Fibroblast of skin of left biceps (primary cell): ENCODE measurements at places on chromosomes 3 and 15.

DNA sequence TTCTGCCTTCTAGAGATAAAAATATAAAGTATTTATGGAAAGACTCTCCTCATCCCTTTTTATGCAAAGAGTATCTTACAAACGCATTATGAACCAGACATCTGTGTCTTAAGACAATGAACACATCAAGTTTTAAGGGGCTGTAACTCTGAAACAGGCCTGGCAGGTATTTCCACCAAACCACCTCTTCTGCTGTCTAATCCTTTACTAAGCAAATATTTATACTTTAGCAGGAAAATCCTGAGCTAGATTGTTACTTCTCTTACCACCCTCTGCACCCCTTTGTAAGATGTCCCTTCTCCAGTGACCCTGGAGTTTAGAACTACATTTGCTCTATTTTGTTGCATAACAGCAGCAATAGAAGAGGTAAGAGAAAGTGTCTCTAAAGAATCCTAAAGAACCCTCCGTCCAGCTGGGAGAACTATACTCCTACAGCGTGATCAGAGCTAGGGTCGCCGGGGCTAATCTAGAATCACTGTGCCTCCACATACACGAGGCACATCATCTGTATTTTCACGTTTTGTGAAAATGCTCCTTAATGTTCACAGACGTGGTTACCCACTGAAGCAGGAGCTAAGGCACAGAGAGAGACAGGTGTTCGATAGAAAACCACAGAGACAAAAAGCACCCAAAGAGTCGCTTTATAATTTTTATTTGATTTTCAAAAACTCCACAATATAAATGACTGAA lies 129.6 kb downstream of the FOXP1 start:
- DNase-seq, result no peak

DNA sequence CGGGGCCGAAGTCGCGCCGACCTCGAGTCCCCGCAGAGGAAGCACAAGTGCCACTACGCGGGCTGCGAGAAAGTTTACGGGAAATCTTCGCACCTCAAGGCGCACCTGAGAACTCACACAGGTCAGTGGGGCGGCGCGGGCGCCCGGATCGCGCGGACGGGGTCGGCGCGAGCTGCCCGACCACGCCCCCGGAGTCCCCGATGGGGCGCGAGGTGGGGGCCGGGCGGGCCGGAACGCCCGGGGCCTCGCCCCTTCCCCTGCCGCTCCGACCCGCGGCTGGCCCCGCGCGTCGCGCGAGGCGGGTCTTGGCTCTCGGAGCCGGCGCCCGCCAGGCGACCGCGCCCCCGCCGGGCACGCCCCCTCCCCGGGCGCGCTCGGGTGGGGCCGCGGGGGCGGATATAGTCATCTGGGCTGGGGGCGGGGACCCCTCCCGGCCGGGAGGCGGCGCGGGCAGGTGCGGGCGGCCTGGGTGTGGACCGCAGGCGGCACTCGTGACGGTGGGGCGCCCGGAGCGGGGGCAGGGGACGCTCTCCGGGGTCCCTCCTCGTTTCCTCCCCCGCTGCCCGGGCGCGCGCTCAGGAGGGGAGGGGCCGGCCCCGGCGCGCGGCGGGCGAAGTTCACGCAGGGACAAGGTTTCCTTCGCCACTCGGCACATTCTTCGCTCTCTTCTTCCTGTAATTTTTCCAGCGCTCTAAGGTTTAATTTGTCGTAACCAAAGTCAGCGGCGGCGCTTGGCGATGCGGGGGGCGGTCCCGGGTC lies 1.2 kb downstream of the KLF13 start:
- no peak for DNase-seq

DNA sequence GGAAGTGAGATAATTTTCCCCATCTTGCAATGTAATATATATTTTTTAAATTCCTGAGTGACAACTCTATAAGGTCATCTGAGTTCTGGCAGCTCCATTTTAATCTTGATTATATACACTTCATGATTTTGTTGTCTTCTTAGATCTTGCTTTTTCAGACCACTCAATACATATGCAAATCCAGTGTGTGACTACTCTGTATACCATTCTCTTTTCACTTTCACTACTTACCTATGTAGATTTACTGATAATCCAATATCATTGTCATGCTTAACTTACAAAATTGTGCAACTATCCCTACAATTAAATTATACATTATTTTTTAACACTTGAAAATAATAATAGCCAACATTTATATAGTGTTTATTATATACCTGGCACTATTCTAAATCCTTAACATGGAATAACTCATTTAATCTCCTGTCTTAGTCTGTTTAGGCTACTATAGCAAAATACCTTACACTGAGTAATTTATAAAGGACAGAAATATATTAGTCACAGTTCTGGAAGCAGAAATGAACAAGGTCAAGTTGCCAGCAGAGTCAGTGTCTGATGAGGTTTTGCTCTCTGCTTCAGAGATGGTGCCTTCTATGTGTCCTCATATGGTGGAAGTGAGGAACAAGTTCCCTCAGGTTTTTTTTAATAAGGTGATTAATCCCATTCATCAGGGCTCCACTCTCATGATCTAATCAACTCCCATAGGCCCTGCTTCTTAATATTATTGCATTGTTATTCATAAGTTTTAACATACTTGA lies 338.5 kb downstream of the TUSC7 start:
- DNase-seq, result no peak

DNA sequence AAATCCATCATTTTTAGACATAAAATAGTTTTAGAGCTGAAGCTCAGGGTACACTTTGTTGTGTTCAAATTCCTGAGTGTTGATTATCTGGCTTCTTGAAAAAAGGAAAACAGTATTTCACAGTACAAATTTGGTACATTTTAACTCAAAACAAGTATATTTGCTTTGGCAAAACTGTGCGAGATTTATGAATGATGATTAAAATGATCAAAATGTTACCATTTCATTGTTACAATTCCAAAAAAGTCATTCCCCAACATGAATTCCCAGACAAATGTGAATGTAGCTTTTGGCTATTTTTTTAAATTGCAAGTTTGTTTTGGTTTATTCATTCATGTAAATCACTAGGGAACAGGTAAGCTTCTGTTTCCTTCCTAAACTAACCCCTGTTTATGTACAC lies 347.4 kb upstream of the DCBLD2 start:
- no peak for DNase-seq

DNA sequence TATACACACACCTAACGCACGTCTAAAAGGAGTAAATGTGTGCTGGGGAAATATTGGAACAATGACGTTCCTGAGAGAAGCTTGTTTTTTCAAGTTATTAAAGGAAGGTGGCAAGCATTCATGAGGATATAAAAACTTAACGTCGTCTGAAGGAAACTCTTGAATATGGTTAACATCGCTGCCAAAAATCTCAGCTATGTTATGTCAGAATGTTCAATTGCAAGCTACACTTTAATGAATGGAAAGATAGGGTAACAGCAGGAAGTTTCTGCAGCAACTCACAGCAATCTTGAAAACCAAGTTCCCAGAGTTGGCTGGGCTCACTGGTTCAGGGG lies 54.3 kb upstream of the MEF2A start:
- DNase-seq, result peak; percentile 57

GRCh38 chr3:179769411-179770247 lies 116.8 kb downstream of the USP13 start:
- DNase-seq, result no peak

- no peak for DNase-seq
Measured at GRCh38 chr15:98878862-98879261, 128.7 kb downstream of the PGPEP1L start.

DNA sequence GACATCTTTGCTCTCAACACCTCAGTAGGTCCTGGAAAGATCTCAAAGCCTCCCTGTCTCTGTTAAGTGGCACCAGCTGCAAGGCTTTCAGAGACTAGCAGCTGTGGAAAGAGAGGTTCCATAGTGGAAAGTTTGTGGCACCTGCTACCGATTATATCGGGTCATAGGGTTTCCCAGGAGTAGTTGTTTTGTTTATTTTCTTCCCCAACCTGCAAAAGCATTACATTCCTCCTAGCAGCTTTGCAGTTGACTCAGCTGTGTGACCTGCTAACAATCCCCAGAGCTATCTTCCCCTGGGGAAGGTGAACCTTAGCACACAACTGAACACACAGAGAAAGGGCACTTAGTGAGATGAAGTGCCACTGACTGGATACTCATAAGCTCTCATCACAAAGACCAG lies 598.9 kb upstream of the GRM7 start:
- no peak for DNase-seq

GRCh38 chr3:70974747-70975146 lies 608.8 kb downstream of the FOXP1 start:
- no peak for DNase-seq

GRCh38 chr3:192911293-192911692 lies 6.4 kb downstream of the MB21D2 start:
- no peak for DNase-seq

- DNase-seq, result no peak
Measured at GRCh38 chr15:49330166-49330565, 92.9 kb upstream of the FGF7 start.

GRCh38 chr3:129560911-129561594 lies 18.1 kb downstream of the H1-8 start:
- DNase-seq, result no peak

GRCh38 chr15:81502439-81502838 lies 128.4 kb upstream of the TMC3 start:
- no peak for DNase-seq

DNA sequence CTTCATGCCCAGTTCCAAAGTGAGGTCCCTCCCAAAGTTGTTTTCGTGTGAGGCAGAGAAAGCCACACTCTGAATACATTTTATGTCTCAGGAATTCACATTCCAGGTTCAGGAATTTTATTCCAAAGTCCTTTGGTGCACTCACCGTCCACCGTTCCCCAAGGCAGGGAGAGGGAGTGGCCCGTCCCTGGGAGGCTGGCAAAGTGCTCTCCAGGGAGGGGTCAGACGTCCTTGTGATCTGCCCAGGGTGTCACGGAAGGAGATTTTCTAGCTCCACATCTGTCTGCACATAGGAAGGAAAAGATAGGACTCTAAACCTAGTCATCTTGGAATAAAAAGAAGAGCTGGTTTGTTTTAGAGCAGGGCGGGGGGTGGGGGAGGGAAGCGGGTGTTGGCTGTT lies 47.9 kb downstream of the KLF13 start:
- no peak for DNase-seq

- no peak for DNase-seq
Measured at GRCh38 chr3:100754563-100755334, 45.5 kb downstream of the TFG start.

DNA sequence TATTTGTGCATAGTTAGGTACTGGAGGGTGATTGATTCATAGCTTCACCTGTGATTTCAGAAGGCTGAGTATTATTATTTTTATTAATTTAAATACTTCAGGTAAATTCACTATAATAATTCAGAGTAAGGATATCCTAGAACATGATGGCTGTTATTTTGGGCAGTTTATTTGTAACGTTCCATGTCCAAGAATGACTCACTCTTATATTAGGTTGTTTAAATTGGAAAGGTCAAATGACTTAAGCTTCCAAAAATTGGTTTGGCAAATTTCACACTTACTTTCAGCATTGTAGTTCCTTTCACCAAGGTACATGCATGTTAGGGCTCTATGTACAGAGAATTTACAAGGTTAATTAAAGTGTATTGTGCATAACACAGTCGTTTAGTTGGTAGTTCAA lies 120.2 kb downstream of the EPHA3 start:
- no peak for DNase-seq

- DNase-seq, result peak; percentile 18
Measured at GRCh38 chr15:101563176-101563796, 73.8 kb upstream of the PCSK6 start.

DNA sequence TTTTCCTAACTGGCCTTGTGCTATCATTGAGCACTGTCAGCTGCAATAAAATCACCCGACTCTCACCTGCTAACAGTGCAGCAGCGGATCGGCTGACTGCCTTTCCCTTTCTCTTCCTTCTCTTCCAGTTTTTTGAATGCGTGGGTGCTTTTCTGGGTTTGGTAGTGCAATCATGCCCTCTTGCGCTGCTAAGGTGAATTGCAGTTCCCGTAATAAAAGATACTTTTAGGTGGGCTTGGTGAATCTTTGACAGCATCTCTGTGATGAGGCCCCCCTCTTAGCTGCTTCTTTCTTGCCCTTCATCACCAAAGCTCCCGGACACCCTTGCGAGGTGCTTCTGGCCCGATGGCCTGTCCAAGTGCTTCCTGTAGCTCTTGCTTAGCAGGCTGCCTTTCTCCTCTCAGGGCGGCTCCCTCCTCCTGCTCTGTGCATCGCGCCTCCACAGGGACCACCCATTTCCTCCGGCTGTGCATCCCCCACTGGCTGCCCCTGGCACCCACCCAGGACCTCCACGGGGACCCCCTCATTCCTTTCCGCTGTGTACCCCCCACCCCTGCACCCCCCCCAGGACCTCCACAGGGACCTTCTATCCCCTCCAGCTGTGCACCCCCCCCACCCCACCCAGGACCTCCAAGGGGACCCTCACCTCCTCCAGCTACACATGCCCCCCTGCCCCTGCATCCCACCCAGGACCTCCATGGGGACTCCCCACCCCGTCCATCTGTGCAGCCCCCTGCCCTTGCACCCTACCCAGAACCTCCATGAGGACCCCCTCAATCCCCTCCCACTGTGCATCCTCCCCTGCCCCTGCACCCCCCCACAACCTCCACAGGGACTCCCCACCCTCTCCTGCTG lies 50.8 kb upstream of the RPL32 start:
- DNase-seq, result no peak

DNA sequence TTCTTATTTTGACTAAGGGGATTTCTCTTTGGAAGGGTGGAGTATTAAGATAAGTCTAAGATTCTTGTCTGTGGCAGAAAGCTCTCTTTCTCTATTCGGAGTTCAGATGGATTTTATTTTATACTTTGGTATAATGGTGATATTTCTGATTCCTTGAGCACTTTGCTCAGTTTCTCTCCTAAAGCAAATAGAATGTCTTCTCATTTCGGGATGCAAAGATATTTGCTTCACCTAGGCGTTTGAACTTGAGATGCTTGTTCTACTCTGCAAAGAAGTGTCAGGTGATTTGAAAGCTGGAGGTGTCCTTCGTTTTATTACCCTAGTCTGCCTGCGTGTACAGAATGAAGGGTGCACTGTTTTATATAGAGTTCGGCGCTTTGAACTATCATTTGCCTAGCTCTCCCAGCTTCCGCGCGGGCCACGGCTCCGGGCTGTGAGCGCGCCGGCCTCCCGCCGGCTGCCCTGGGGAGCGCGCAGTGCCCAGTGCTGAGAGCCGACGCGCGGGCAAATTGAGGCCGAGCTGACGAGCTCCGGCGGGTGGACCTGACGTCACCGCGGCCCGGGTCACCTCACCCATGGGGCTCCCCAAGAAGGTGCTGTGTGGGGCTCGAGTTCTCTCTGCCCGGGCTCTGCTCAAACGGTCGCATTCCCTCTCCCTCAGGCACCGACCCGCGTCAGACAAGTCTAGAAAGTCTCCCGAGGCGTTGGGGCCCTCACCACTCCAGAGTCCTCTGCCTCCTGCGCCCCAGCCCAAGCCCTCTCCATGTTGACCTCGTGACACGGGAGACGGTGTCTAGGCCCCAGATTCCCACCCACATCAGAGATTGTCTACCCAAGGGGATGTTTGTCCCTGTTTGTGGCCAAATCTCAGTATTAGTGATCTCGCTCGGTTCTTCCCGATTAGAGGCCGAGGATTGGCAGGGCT lies 7.5 kb downstream of the SOX2 start:
- no peak for DNase-seq
